T-helper 2 cell (primary cell): ENCODE measurements at places on chromosomes 5 and 9.

DNA sequence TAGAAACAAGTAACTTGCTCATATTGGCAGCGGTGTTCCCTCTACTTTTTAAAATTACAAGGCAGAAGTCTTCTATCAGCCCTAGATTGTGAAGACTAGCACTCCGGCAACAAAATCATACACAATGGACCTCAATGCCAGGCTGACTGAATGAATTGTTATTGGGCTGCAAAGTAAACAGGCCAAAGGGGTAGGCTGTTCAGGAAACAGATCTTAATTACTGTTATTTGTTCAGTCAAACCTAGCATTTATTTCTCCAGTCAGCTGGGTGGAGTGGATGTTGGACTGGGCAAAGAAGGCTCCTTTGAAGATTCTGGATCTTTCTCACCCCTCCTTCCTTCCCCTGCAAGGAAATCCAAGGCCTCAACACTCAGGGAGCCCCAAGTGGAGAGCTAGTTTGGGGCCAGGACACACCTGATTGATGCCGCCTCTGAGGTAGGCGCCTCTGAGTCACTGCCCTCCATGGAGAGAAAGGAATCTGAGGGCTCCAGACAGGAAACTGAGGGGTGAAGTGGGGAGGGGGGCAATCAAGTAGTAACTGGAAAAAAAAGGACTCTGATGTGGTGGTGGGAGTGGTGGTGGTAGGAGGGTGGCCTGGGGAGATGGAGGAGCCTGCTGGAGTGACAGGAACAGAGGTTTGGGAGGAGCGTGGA lies 35.5 kb downstream of the SERINC5 start:
- DNase-seq, result no peak

- no peak for DNase-seq
Observed at GRCh38 chr9:95116808-95117204, 200.7 kb downstream of the FANCC start.

- DNase-seq, result no peak
Observed at GRCh38 chr9:128716581-128717254, 7.2 kb downstream of the ZDHHC12 start.

- DNase-seq, result no peak
Observed at GRCh38 chr9:105193560-105193959, 50.9 kb upstream of the SLC44A1 start.

- no peak for DNase-seq
Observed at GRCh38 chr9:95763006-95763405, 112.5 kb upstream of the ERCC6L2 start.

- no peak for DNase-seq
Observed at GRCh38 chr9:82167296-82167695, 178.7 kb downstream of the SPATA31D1 start.

DNA sequence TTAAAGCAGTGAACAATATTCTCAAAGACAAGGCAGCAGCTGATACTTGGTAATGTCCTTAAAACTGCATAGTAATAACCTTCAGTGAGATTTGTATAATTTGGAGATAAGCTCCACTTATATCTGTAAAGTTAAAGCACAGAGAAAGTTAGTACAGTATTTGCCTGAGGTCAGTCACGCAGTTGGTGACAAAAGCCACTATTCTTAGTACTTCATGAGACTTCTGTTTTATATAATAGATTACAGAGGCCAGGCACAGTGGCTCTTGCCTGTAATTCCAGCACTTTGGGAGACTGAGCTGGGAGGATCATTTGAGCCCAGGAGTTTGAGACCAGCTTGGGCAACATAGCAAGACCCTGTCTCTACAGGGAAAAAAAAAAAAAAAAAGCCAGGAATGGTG lies 266.4 kb upstream of the DMRT1 start:
- no peak for DNase-seq

DNA sequence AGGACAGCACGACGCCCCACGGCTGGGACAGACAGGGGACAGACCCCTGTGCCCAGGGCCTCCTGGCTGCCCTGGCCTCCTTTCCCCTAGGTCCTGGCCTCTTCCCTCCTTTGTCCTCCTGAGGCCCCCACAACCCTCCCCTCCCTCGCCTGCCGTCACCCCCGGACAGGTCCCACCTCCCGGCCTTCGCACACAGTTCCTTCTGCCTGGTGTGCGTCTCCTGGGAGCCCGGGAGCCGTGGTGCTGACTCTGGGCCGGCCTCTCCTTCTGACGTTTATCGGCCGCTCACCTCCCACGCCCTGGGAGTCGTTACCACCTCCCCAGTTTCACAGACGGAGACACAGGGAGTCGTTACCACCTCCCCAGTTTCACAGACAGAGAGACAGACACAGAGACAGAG lies 25.1 kb upstream of the NOTCH1 start:
- DNase-seq, result no peak

DNA sequence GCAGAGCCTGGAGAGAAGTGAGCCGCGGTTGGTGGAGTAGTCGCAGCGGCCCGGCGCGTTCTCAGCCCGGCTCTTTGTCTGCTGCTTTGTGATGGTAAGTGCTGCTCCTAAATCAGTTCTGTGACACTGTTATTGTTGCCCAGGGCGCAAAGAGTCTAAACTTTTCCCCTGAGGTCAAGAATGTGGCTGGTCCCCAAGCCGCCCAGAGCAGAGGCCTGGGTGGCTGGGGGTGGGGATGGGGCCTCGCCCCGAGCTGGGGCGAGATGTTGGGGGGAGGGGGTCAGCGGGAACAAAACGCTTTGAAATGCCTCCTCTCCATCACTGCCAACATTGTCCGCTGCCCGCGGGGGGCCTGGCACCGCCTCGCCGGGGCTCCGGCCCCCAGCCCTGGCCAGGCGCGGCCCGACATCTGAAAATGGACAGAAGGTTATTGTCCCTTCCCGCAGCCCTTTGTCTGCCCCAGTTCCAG lies 11.7 kb upstream of the CERCAM start:
- no peak for DNase-seq

- no peak for DNase-seq
Observed at GRCh38 chr5:156208271-156208670, 118.7 kb upstream of the SGCD start.

GRCh38 chr5:87410931-87411330 lies 1.8 kb downstream of the CCNH start:
- no peak for DNase-seq

DNA sequence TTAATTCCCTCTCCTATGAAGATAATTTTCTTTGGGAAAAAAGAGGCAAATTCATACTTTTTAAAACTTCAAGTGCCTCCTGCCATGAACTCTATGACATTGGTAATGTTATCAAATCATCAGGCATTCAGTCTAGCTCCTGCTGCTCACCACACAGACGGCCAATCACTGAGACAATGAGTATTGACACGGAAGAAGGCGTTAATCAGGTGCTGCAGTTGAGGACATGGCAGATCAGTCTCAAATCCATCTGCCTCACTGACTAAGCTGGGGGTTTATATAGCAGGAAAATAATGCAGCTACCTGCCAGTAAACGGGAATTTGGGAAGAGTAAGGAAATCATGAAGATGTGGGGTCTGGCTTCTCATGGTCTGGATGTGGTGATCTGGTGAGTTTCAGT lies 1087.7 kb downstream of the CDH9 start:
- DNase-seq, result no peak

GRCh38 chr5:161676103-161676502 lies 9.4 kb upstream of the GABRA6 start:
- no peak for DNase-seq

GRCh38 chr5:132979367-132979940 lies 16.0 kb upstream of the AFF4 start:
- DNase-seq, result no peak

DNA sequence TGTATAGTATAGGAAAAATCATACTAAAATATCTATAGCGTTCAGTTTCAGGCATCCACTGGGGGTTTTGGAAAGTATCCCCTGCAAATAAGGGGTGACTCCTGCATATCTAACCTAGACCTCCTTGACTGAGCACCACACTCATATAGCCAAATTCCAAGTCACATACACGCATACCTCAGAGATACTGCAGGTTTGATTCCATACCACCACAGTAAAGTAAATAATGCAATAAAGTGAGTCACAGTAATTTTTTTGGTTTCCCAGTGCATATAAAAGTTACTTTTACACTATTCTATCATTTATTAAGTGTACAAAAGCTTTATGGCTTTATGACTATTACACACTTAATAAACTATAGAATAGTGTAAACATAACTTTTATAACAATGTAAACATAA lies 151.3 kb downstream of the CCDC192 start:
- no peak for DNase-seq
